ENCODE measurements at places on chromosomes 4 and X.

DNA sequence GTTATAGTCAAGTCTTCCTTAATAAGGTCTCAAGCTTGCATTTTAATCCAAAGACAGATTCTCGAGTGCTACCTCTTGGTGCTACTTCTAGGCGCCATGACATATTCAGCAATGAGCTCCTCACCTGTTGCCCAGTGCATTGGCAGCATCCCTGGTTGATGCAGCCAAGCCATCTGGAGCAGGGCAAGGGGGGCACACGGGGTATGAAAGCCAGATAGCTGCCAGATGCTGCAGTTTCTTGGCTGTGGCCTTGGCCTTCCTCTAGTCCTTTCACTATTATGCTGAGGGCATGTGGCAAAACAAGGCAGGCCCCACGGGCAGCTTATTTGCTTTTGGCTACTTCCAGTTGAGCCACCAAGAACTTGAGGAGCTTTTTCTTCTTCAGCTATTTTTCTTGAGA, 168.6 kb upstream of the PGRMC2 start:
- no peak for DNase-seq

DNA sequence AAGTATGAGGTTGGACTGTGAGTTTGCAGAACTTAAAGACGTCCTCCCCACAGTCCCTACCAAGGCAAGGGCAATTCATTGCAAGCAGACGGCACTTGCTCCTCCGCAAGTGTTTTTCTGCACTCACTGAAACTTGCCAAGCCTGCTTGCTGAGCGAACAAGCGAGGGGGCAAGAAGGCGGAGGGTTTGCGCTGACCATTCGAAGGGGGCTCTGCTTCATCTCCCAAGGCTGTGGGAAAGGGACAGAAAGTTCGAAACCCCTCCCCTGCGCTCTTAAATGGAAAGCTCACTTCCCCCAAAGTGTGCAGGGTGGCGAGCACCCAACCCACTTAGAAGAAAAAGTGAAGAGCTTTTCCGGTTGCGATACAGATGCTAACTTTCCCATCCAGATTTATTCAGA, 1.4 kb downstream of the MID1 start:
- DNase-seq: no peak

DNA sequence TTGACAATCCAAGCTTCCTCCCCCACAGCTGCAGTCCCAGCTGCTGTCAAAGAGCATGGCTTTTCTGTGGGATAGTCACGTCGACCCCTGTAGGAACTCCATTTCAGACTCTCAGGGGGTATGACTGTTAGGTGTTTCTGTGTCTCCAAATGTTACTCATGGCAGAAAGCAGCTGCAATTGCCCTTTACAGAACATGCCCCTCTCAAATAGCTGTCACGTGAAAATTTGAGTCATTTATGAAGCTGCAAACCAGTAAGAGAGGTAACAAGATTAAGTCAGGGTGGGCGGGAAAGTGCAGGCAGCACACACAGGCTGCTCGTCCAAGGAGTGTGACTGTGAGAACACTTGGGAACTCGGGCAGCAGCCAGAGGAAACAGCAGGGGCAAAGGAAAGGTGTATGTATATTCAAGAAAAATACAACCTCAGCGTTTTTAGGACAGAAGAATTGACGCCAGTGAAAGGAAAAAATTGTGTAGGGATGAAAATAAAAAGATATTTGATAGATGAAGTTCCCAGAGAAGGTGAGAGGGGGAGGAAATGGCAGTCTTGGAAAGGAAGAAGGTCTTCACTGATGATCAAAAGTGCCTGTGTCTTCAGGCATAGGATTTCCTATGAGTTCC, 66.5 kb upstream of the TMEM184C start:
- no peak for DNase-seq

GRCh38 chr4:153521478-153521877, 55.3 kb downstream of the TMEM131L start:
- DNase-seq: no peak

- DNase-seq: no peak
These were observed 153.5 kb downstream of the PCDH18 start for GRCh38 chr4:137378821-137379220.

DNA sequence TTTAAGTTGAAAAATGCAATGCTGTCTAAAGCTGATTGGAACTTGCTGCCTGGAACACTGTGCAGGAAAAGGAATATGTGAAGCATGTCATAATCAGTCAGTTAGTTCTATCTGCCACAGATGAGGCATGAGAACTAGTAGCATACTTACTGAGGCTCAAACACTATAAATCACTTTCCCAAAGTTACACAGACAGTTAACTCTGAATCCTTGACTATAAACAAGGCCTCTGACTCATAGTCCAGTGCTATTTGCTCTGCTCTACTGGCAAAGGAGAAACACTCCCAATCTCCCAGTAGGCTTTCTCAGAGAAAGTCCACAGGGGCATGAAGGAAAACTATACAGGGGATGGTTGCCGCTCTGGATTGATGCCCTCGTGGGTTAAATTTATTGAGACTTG, 2078.4 kb upstream of the TENM3 start:
- DNase-seq: no peak
